ENCODE measurements at places on chromosomes 3 and 15.

DNA sequence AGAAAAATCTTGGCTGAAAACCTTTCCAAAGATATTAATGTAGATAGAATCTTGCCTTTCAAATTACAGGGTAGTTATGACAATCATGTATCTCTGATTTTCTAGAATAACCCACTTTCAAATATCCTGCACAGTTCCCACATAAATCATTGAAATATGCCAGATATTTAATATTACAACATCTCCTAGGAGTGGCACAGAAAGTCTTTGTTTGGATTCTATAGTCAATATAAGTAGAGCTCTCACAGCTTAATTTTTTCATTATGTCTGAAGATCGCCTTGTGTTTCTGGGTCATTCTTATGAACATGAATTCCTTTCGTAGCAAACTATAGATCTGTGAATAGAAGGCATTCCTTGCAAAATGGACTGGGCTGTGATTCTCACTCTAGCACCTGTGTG is 5.0 kb downstream of the RARB start:
- no peak for DNase-seq

GRCh38 chr15:63519548-63520178 is 15.3 kb downstream of the USP3 start:
- DNase-seq = no peak

GRCh38 chr15:62391641-62392262 is 226.7 kb upstream of the C2CD4B start:
- DNase-seq = peak; percentile 81

DNA sequence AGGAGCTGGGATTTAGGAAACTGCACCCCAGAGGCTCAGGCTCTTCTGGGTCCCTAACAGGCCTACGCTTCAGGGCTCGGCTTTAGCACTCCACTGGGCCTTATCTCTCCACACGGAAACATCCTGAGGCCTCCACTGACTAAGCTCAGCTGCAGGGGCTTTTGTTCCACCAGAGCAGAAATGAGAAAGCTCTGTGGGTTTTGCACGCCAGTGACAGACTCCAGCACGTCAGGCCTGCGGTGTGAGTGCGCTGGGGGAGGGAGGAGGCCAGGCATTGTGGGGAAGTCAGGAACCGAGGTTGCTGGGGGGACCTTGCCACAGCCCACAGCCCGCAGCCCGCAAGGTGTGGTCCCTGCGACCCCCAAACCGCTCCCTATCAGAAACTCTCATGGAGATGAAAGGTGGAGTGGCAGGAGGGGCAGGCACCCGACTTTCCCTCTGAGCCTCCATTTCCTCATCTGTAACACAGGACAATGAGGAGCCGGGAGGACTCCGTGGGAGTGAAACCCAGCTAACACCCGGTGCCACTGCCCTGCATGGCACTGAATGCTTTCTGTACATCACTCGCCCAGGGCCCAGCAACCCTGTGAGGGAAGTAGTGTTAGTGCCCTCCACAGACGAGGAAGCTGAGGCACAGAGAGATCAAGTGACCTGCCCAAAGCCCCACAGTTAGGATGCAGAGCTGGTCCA is 106.5 kb downstream of the TPRA1 start:
- no peak for DNase-seq

GRCh38 chr15:38565287-38565670 is 665 bp upstream of the RASGRP1 start:
- DNase-seq = no peak

- DNase-seq = no peak
These were observed 195.2 kb upstream of the MCTP2 start for GRCh38 chr15:94036156-94036555.

- no peak for DNase-seq
These were observed 4.3 kb upstream of the LTK start for GRCh38 chr15:41517895-41518449.

GRCh38 chr3:102449341-102449740 is 14.5 kb downstream of the ZPLD1 start:
- no peak for DNase-seq

- DNase-seq = no peak
These were observed 283.2 kb upstream of the SUCLG2 start for GRCh38 chr3:67937498-67938118.

- DNase-seq = no peak
These were observed 4.8 kb downstream of the RASGRP1 start for GRCh38 chr15:38559636-38560307.

DNA sequence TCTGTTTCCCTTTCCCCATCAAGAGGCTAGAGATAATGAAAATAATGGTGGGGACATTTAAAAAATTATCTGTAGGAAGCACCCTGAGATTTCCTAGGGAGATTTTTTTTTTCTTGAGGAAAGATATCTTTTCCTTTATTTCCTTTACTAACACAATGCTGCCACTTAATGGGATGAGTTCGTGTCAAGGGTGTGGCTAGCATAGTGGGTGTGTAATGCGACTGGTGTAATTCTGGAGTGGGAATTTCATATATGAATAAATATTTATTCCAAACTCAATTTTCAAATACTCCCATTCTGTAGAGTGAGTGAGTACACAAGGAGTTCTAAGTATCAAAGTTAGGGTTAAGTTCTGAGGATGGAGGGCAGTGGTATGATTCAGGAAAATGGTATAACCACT is 66.1 kb upstream of the GALNT15 start:
- no peak for DNase-seq

GRCh38 chr3:113678773-113679172 is 17.7 kb downstream of the USF3 start:
- no peak for DNase-seq

DNA sequence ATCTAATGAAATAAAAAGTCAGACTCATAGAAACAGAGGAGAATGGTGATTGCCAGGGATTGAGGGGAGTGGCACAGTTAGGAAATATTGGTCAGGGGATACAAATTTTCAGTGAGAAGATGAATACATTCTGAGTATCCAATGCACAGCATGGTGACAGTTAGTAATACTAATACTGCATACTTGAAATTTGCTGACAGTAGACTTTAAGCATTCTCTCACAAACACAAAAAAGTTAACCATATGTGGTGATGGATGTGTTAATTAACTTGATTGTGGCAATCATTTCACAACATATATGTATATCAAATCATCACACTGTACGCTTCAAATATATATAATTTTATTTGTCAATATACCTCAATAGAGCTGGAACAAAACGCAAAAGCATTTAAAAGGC is 9.2 kb upstream of the COL6A6 start:
- no peak for DNase-seq

GRCh38 chr3:66638717-66639116 is 137.9 kb upstream of the LRIG1 start:
- DNase-seq = no peak

GRCh38 chr15:51270706-51271105 is 67.7 kb downstream of the CYP19A1 start:
- DNase-seq = peak; percentile 77

GRCh38 chr3:30657914-30658313 is 51.5 kb downstream of the TGFBR2 start:
- DNase-seq = peak; percentile 31

GRCh38 chr15:33742800-33743199 is 225.5 kb upstream of the CHRM5 start:
- no peak for DNase-seq

GRCh38 chr3:52973806-52974205 is 72.1 kb downstream of the SFMBT1 start:
- DNase-seq = no peak

DNA sequence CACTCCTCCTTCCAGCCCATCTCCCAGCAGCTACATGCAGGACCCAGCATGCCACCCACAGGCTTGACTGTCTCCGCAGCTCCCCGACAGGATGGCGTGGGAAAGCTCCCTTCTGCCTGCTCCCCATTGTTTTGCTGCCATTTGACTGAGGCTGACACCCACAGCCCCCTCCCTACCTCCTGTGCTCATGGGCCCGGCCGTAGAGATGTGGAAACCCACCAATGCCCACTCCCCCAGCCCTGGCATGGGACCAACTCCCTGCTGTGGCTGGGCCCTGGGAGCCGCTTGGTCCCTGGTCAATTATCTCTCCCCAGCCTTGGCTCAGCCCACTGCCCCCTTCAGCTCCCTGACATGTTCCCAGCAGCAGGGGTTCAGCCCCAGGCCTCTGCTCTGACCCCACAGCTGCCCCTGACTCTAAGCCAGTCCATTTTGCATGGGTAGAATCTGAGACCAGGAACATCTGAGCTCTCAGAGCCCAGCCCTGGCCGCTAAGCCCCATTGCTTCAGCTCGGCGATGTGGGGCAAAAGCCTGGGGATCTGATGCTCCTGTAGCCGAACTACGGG is 8.2 kb downstream of the C3orf22 start:
- DNase-seq = no peak

DNA sequence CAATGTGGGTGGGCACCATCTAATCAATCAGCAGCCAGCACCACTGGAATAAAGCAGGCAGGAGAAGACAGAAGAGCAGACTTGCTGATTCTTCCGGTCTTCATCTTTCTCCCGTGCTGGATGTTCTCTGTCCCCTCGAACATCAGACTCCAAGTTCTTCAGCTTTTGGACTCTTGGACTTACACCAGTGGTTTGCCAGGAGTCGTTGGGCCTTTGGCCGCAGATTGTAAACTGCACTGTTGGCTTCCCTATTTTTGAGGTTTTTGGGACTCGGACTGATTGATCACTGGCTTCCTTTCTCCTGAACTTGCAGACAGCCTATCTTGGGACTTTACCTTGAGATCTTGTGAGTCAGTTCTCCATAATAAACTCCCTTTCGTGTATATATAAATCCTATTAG is 292.8 kb downstream of the BCHE start:
- no peak for DNase-seq

DNA sequence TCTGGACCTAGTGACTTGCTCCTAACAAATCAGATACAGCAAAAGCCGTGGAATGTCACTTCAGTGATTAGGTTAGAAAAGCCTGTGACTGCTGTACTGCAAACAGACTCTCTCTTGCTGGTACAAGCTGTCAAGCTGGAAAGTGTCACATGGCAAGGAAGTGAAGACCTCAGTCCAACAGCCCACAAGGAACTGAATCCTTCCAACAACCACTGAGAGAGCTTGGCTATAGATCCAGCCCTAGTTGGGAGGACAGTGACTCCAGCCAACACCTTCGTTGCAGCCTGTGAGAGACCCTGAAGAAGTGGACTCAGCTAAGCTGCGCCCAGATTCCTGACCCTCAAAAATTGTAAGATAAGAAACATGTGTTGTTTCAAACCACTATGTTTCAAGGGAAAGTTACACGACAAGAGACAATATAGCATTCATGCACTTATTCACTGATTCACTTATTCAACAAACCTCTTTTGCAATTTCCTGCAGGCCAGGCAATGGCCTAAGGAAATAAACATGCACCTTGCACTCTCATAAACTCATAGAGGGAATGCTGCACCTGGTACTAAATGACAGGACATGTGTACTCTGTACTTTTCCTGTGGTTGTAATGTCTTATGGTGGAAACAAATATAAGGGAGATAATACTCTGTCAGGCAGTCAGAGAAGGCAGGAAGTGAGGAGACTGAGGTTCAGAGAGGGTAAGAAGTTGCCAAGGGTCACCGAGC is 142.9 kb downstream of the CADPS start:
- DNase-seq = no peak

DNA sequence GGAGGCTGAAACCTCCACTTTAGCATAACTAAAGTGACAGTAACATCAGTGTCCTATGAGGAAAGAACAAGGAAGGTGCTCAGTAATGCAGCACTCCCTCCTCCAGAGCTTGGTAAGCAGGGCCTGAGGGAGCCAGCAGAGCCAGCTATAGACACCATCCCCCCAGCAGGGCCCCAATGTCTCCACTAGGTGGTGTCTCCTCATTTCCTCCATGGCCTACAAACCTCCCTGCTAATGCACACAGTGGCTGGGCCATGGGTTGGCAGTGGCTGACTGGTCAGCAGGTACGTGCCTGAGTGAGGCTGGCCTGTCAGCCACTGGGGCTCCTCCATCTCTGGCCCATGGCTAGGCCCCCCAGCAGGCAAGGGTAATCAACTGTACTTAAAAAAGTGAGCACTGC is 13.6 kb downstream of the MRPS25 start:
- peak; percentile 59 for DNase-seq

DNA sequence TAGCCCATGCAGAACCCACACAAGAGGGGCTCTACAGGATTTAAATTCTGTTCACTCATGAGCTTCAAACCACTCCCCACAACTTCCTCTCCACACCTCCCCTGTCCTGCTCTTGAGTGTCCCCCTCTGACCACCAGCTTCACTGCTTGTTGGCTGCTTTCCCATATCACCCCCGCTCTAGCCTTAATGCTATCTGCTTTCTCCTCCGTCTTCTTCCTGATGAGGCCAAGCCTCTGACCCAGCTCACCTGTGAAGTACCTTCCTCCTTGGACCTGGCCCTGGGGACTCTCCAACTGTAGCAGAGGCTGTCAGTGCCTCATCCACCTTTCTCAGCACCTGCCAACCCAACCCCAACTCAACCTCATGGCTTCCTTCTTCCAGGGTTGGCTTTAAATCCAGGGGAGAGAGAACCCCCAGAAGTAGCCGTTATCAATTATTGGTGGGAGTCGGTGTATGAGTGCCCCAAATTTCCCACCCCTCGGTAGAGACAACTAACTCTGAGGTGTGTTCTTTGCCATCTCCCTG is 174.8 kb downstream of the MINAR1 start:
- no peak for DNase-seq

- DNase-seq = no peak
These were observed 9.3 kb downstream of the OXTR start for GRCh38 chr3:8760091-8760490.

DNA sequence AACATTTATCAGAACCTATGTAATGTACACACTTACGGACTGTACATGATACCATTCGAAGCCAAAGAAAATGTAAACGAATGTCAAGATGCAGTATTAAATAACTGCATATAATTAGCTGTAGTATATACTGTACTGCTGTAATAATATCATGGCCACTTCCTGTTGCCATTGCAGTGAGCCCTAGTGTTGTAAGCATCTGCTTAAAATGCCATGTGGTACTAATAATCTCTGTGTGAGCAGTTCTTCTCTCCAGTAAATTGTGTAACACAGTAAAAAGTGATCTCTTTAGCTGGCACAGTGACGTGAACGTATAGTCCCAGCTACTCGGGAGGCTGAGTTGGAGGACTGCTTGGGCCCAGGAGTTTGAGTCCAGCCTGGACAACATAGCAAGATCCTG is 8.6 kb downstream of the SPG11 start:
- no peak for DNase-seq

DNA sequence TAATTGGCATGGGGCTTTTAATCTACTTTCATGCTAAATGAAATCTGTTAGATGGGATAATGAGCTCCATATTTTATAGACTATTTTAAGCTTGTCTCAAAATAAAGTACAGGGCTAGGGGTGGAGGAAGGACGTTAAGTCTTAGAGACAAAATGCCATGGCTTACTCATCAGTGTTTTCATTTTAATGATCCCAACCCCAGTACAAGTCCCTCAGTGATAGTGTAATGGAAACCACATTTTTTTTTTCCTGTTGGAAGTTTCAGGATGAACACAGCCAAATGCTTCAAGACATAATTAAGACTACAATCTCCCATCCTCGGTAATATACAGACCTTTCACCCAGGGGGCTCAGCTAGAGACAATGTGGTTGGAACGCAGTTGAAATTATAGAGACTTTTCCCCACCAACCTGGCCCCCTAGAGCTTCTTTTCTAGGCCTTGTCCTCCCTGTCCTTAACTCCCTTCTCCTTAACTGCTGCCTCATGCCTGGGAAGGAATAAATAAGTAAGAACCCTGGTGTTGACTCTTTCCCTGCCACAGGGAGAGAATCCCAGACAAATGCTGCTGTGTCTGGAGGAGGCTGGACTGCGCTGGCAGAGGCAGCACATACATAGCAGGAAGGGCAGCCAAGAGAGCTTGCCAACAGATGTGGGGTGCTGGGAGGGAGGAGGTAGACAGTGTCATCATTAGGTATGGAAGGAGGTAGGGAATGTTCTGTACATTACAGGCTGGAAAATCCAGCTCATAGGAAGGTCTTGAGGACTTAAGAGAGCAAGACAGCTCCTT is 115.4 kb upstream of the ROPN1 start:
- DNase-seq = no peak
